ENCODE measurements at places on chromosomes 7 and 10. TPM values are rescaled to one million over a fixed set of nuclear protein-coding genes. Genes with fewer than 3 reads are reported as not detected.
A peak's percentile ranks its signal among the peaks of the same experiment; 100 is the strongest.

- DNase-seq = no peak
Observed at GRCh38 chr10:132835848-132836233, 49.9 kb upstream of the NKX6-2 start.

GRCh38 chr7:152674860-152675758 lies 832 bp downstream of the XRCC2 start:
- DNase-seq = peak; percentile 7

DNA sequence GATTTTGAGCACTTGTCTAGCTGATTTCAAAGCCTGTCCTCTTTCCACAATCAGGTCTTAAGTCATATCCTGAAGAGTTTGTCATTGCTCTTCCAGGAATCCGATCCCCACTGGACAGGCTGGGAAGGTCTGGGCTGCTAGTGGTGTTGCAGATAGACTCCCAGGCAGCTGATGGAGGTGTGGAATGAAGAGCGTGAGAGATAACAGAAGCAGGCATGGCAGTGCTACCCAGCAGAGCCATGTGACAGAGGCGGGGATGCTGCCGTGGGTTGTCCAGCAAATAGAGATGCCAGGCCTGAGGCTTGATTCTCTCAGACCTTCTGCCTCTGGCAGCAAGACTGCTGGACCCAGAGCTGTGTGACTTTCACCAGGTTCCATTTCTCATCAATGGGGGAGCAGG lies 116.5 kb upstream of the EEPD1 start:
- no peak for DNase-seq

- DNase-seq = no peak
Observed at GRCh38 chr7:74454021-74454924, 567 bp downstream of the GTF2IRD1 start.

DNA sequence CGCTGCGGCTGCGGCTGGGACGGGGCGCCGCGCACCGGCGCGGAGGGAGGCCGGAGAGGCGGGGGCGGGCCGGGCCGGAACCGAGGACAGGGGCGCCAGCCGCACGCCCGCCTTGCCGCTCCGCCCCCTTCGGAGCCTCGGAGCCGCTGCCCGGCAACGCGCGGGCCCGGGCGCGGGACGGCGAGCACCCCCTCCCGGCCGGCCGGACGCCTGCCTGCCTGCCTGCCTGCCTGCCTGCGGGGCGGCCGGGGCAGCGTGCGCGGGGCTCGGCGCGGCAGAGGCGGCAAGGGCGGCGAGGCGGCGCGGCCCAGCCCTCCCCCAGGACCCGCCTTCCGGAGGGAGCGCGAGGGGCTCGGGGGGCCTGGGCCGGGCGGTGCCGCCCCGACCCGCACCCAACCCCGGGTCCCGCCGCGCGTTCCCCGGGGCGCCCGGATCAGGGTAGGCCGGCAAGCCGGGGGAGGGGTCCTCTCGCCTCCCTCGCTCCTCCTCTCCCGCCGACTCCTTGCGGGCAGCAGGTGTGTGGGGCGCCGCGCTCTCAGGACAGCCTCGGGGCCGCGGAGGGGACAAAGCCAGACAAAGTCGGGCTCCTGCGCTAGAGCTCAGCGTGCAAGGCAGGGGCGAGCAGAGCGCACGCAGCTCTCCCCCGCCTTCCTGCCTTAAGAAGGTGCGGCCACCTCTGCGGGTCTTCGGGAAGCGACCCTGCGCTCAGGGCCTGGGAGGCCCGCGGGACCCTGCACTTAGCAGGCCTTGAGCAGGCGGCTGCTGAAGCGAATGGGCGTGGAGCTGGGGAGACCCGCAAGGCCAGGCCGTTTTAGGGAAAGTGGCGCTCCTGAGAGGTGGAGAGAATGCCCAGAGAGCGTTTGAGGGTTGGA lies at the start of gene KIAA1549:
TSS of gene KIAA1549 (minus strand) at position 58 of the 872 bp plus-strand sequence. CDS start 120 bp downstream, outside the sequence.
- peak; percentile 68 for DNase-seq

Gene AKR1D1
- not detected for total RNA-seq

DNA sequence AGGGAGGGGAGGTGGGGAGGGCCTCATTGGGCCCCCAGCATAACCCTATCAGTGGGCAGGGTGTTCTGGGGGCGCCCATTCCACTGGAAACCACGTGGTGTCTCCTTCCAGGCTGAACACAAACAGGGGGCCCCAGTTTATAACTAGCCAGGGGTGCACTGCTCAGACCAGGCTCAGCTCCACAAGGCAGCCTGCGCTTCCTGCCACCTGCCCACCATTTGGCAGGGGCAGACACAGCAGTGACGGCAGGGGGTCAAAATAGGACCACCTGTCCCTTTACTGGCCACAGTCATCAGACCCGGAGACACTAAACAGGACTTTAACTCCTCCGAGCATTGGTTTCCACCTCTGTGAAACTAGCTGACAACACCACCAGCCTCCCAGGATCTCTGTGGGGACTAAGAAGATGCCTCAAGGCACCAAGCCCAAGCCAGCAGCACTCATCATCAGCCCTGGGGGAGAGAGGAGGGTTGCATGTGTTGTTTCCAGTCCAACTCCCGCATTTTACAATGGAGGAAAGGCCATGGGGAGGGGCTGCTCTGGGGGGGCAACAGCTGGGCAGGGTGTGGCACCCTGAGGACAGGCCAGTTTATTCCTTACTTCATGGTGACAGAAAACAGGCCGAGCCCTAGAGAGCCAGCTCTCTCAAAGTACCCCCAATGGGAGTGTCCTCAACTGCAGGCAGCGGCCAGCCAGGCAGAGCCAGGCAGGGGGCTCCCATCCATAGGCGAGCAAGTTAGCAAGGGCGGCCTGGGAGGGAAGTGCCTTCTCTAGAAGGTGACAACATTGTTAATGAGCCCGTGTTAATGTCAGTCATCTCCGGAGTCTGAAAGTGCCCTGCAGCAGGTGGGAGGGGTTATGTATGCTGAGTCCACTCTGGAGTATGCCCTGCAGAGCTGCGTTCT lies 127.6 kb downstream of the TNS3 start:
- no peak for DNase-seq

DNA sequence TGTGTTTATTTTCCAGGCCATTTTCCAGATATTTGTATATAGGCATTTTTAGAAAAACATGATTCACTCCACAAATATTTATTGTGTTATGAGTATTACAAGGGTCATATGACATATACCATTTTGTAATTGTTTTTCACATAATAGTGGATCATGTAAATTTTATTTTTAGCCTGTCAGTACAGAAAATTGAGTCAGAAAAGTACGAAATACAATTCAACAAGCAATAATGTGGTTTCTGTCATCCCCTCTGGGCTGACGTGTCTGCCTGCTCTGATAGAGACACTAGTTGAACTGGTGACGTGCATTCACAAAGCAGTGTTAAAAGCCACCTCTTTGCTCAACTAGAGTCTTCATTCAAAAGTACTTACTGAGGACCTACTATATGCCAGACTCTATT lies 97.9 kb upstream of the STEAP1B start:
- DNase-seq = peak; percentile 96

GRCh38 chr10:21340331-21340730 lies 185.2 kb downstream of the SKIDA1 start:
- no peak for DNase-seq

GRCh38 chr7:17067691-17068090 lies 185.9 kb upstream of the AGR3 start:
- no peak for DNase-seq

All from NCI-H460 (cell line).